ENCODE measurements at places on chromosomes 1 and 21. TPM values are rescaled to one million over a fixed set of nuclear protein-coding genes. Genes with fewer than 3 reads are reported as not detected.

Gene PSRC1
- 4.5 TPM for total RNA-seq

DNA sequence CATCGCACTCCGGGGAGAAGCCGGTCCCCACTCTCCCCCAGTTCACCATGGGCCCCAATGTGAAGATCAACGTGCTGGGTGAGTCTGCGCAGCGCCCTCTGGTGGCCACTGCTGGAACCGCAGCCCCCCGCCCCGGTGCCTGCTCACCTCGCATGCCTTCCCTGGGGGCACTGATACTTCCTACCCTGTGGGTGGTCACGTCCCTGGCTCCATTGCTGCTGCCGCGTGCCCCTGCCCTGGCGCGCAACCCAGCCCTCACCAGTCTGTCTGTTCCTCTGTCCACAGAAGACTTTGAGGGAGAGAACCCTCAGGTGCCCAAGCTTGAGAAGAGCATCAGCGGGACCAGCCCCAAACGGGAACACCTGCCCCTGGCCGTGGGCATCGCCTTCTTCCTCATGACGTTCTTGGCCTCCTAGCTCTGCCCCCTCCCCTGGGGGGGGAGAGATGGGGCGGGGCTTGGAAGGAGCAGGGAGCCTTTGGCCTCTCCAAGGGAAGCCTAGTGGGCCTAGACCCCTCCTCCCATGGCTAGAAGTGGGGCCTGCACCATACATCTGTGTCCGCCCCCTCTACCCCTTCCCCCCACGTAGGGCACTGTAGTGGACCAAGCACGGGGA is 7.6 kb downstream of the EFNA3 start:
- DNase-seq, result peak; percentile 95

- DNase-seq, result no peak
Measured at GRCh38 chr1:202104073-202104472, 18.6 kb upstream of the GPR37L1 start.

Gene CC2D1B
- 34.8 TPM for total RNA-seq

Gene LPAR3
- total RNA-seq, result 0.21 TPM

DNA sequence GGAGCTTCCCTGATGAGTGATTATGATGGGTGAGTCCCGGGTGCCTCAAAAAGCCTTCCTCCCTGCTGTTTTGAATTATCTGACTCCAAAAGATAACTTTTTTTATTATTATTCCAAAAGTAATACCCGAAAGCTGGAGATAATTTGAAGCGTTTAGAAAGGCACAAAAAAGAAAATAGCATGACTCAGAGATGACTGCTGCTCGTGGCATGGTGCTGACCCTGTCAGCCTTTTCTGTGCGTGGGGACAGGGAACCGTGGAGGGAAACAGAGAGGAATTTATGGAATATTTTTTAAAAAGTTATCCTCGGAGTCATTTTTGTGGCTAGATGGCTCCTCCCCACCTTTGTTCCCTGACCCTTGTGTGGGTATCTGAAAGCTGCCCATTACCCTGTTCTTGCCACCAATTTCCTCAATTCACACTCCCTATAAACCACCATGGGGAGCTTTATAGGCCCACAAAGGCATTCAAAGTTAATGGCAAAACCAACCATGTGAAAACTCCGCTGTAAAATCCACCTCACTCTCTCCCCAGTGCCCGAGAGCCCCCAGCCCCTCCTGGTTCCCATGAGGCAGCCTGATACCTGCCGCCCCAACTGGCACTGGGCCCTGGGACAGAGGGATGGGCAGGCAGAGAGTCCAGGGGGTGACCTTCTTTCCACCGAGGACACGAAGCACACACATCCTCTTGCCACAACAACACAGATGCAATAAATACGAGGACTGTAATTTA is 37.5 kb downstream of the IGSF21 start:
- no peak for DNase-seq

- DNase-seq, result no peak
Measured at GRCh38 chr21:15219039-15219438, 154.2 kb upstream of the NRIP1 start.

Gene OR6N1
- not detected for total RNA-seq

GRCh38 chr1:1616045-1616790 is 918 bp downstream of the MIB2 start:
- DNase-seq, result peak; percentile 86

DNA sequence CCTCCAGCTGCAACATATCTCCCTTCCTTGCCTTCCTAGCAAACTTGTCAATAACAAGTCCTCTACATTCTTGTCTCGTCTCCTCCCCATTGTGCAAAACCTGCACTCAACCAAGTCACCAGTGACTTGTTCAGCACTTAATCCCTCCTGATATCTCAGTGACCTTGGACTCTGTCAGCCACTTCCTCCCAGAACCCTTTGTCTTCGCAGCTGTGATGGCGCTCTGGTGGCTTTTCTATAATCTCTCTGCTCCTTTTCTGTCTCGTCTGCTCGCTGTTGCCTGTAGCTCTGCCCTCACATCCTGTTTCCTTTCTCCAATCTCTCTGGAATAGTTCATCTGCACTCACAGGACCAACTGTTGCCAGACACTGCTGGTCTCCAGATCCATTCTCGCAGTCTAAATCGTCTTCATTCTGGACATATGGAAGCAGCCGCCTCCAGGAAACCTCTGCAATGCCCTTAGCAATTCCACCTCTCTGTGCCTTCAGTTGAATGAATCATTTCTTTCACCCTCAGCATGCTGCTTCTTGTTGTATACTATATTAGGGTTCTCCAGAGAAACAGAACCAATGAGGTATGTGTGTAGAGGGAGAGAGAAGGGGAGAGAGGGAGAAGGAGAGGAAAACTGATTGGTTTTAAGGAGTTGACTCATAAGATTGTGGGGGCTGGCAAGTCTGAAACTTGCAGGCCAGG is 17.4 kb upstream of the IFNAR2 start:
- DNase-seq, result peak; percentile 76
